GM12864 (cell line): ENCODE measurements at places on chromosomes 11 and 22.

DNA sequence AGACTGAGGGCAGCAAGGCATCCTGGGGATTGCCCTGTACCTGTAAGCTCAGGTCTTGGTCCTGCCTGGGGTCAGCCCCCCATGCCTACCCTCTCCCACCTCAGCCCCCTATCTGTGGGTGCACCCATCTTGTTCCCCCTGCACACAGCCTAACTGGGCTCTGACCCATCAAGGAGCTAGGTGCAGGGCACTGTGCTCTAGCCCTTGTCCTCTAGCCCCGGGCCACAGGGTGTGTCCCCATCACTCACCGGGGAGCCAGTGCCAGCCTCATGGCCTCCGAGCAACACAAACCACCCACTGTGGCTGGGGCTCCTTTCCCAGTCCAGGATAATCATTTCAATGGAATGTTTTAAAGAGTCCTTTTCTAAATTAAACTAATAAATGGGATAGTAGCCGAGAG lies 293.9 kb upstream of the PLET1 start:
- no peak for DNase-seq

GRCh38 chr22:17007257-17007656 lies 765 bp downstream of the GAB4 start:
- no peak for DNase-seq

DNA sequence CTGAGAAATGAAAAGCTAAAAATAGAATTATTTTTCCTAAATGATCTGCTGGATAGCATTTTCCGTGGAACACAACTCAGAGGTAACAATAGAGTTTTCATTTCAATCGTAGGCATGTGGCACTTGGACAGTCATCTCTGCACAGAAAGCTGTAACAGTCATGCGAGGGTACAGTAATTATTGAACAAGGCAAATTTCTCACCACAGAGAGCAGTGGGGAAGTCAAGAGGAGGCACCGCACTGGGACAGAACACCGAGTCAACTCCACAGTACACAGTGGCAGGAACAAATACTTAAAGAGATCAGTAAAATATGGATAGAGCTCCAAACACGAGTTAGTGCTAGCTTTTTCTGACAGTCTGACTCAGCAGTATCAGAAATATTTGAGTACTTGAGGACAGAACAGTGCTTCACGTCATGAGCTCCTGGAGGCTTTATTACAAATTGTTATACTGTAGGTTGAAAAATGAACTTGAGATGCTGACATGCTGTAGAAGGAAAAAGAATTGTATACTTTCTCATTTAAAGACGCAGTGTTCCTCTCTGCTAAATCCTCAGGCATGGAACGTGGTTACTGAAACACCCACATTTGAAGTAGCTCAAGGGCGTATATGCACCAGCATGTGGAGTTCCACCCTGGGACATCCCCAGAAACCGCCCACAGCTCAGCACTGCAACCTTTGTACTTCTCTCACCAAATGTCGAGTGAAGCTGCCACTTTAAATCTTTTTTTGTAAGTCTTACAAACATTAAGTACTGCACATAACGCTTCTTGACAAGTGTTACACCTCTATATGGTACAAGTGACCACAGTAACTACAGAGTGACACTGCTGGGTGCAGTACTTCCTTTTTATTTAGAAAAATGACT lies 27.4 kb upstream of the YPEL1 start:
- no peak for DNase-seq

DNA sequence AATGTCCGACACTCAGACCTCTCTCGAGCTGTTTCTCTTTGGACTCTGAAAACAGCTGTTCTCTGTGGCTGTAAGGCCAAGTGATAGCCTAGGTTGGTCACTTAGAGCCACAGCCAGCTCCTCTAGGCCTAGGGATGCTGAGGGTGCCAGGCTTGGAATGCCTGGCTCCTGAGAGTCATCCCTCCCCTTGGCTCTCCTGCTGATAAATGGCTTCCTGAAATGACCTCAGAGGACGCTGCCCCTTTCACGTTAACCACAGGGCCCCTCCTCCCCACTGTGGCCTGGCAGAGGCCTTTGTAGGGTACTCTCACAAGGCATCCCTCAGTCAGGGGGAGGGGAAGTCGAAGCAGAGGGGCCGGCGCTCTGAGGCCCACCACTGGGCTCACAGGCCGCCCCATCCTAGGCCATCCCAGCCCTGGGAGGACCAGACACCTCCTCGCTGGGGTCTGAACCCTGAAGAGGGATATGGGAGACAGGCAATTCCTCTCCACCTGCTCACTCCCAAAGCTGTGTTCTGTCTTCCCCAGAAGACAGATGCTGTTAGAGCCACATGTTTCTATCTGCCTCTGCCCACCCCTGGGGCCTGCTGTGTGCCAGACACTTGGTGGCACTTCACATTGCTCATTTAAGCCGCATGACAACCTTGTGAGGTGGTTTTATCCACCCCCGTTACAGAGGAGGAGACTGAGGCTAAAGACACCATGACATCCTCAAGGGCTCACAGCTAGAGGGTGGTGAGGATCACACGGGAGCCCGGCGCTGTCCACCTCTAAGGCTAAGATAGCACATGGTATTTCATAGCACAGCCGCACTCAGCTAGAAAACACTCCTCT lies 50.9 kb downstream of the ARFGAP3 start:
- no peak for DNase-seq

DNA sequence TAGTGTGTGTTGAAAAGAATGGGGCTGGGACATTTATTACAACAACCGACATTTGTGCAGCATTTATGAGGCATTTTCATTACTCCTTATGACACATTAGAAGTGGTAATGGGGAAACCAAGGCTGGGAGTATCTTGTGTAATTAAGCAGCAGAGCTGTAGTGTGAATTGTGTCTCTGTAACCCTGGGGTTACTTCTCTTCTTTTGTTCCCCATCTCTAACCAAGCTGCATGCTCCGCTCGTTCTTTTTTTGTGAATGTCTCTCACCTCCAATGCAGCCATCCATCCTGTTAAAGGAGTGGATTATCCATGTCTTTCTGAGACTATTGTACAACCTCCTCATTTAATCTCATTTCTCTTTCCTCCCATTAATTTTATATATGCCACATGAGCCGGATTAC lies 65.7 kb downstream of the ENDOD1 start:
- DNase-seq = no peak

DNA sequence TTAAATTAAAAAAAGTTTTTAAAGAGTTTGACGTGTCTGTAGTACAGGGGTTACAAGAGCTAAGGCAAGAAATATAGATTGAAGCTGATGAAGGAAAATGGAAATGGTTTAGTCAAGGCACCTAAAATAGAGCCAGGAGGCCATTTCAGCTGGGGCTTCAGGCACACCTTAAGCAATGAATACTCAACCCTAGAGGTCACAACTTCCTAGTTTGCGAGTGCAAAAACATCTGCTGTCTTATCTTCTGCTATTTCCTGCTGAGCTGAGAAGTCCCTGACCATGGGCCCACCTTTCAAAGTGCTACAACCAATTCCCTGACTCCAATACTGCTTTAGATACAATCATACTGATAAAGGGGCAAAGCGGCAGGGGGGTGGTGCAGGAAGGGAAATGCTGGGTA lies 87.4 kb downstream of the DLG2 start:
- DNase-seq = no peak

GRCh38 chr11:29773656-29774264 lies 243.1 kb downstream of the KCNA4 start:
- DNase-seq = no peak

DNA sequence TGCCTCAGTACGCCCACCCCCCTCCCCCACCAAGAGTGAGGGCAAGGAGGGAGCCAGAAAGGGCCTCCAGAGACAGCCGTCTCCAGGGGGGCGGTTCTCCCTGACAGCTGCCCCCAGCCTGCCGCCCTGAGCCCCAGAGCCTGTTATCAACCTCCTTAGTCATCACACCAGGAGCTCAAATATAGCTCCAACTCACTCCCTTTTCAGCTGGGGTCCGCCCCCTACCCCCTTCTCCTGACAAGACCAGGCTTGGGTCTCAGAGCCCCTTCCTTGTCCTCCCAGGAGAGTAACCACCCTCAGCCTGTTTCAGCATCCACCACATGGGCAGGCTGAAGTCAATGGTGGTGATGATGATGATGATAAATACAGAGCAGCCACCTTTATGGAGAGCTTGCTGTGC lies 2.5 kb upstream of the INPP5J start:
- DNase-seq = no peak
